ENCODE measurements at places on chromosomes 11 and 22. TPM values are rescaled to one million over a fixed set of nuclear protein-coding genes. Genes with fewer than 3 reads are reported as not detected.

Gene OR6Q1
- not detected for total RNA-seq

Gene POU2F3
- 0.05 TPM for total RNA-seq

Gene KCNJ4
- not detected for total RNA-seq

Gene RAPSN
- total RNA-seq = 0.10 TPM

Gene PRODH
- total RNA-seq = 4.3 TPM

Gene PITPNM1
- 46.9 TPM for total RNA-seq

Gene HTR3B
- not detected for total RNA-seq

Gene GLYATL2
- 0.20 TPM for total RNA-seq

Gene CSF2RB
- total RNA-seq = under 0.01 TPM

GRCh38 chr11:73388265-73389133 is 12.3 kb downstream of the RELT start:
- DNase-seq = no peak

DNA sequence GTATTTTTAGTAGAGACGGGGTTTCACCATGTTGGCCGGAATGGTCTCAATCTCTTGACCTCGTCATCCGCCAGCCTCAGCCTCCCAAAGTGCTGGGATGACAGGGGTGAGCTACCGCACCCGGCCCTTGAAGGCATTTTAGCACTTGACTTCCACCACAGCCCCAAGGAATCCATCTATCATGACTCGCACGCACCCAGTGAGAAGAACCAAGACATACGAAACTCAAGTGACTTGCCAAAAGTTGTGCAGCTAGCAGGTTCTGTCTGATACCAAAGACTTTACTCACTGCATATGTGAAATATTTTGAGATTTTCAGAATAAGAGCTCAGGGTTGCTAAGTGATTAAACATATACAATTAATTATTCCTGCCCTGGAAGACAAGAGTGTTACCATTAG is 21.0 kb downstream of the FLI1 start:
- DNase-seq = peak; percentile 12

GRCh38 chr22:22728382-22728781 is 84.0 kb downstream of the GGTLC2 start:
- peak; percentile 22 for DNase-seq

GRCh38 chr11:118320515-118320914 is 16.0 kb downstream of the CD3E start:
- no peak for DNase-seq

DNA sequence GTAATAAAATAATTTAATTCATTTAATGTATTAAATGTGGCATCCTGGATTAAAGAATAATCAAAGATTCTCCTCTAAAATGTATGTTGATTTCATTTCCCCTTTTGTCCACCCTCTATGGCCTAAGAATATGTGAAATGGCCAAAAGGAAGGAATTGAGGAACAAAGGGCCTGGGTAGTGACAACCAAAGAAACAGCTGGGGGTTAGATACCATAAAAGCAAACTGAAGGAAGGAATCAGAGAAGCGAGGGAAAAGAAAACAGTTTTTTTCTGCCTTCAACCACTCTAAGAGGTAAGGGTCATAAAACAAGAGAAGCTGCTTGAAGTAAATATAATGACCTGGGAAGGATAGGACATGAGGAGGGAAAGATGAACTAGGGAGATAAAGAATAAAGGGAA is 139.3 kb downstream of the FAM76B start:
- DNase-seq = no peak

GRCh38 chr11:102320679-102321078 is 3.4 kb downstream of the BIRC3 start:
- no peak for DNase-seq

DNA sequence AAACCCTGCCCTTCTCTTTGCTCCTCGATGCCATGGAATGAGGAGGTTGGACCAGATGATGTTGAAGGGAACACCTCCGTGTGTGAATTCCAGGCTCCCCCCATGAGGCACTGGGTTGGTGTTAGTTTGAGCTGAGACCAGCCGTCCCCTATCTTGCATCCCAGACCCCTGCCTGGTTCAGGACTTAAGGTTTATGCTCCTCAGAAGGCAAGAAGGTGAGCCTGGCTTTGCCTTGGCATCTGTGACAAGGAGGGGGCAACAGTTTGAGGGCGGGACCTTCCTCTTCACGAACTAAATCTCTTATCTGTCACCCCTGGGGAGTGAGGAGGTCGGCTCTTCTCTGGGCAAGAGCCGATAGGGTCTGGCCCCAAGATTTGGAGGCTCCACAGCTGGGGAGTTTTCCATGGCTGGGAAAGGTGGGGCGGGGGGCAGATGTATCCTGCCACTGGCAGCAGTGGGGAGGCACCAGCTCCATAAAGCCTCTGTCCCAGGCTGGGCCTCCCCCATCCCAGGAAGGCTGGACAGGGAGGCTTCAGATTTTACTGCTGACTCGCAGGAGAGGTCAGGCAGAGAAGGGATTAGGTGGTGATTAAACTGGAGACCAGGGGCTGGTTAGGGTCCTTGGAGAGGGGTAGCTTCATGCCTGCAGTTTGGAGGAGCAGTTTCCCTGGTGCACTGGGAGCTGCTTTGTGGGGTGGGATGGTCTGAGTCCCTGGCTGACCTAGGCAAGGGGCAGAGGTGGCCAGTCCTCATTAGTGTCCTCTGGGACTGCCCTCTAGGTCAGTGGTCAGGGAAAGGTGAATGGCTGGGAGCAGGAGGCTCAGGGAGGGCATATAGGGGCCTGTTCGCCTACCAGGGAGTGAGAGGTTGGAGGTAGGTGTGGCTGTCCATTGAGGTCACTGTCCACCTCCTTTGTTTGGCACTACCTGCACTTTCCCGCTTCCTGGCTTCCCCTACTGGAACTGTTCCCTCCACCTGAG is 1.1 kb downstream of the SEC14L2 start:
- no peak for DNase-seq

DNA sequence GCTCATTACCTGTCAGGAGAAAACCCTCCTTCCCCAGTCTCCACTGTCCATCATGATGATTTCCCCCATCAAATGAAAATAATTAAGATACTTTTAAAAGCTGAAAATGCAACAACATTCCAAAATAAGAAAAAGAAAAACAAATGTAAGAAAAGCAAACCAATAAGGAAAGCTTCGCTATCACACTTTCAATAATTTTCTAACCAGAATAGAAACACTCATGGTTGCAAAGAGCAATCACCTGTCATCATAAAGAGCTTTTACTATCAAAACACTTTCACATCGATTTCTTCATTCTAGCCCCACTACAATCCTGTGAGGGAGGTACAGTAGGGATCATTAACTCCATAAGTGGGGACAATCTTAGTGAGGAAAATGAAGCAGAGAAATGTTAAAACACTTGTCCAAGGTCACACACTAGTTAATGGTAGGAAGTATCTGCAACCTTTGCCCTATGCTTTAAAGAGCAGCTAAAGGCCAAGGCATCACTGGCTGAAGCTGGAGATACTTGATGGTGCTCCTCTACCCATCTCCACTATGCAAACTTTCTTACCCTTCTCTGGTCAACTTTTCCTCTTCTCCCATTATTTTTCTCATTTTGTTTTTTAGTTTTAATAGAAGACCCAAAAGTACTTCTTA is 2.6 kb downstream of the RBM4B start:
- DNase-seq = no peak

GRCh38 chr22:46040471-46041465 is 63.8 kb upstream of the WNT7B start:
- DNase-seq = no peak

- no peak for DNase-seq
Observed at GRCh38 chr22:25064894-25065560, 112.5 kb downstream of the KIAA1671 start.

- DNase-seq = peak; percentile 56
Observed at GRCh38 chr22:42970029-42970428, 44.9 kb downstream of the PACSIN2 start.

- DNase-seq = peak; percentile 33
Observed at GRCh38 chr22:49855251-49855911, 1.7 kb downstream of the ZBED4 start.

- no peak for DNase-seq
Observed at GRCh38 chr22:37931893-37932389, 21.5 kb downstream of the C22orf23 start.

GRCh38 chr22:40792451-40792850 is 26.7 kb downstream of the SLC25A17 start:
- no peak for DNase-seq

DNA sequence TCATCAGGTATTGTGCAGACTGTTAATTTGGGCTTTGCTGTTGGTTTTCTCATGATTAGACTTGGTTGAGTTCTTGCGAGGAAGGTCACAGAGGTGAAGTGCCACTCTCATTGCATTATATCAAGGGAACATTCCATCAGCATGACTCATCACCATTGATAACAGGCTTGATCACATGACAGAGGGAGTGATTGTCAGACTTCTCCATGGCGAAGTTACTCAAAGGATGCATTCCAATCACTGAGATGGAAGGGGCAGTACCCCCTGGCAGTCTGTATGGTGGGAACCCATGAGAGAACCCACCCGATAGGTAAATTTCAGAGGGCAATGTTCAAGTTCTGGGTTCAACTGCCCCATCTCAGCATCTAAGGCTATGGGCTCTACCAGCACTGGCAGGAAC is 19.4 kb upstream of the P2RY2 start:
- DNase-seq = peak; percentile 57

- DNase-seq = peak; percentile 26
Observed at GRCh38 chr22:36546092-36546804, 17.3 kb upstream of the EIF3D start.

GRCh38 chr11:122723576-122723975 is 68.1 kb downstream of the UBASH3B start:
- DNase-seq = peak; percentile 38

DNA sequence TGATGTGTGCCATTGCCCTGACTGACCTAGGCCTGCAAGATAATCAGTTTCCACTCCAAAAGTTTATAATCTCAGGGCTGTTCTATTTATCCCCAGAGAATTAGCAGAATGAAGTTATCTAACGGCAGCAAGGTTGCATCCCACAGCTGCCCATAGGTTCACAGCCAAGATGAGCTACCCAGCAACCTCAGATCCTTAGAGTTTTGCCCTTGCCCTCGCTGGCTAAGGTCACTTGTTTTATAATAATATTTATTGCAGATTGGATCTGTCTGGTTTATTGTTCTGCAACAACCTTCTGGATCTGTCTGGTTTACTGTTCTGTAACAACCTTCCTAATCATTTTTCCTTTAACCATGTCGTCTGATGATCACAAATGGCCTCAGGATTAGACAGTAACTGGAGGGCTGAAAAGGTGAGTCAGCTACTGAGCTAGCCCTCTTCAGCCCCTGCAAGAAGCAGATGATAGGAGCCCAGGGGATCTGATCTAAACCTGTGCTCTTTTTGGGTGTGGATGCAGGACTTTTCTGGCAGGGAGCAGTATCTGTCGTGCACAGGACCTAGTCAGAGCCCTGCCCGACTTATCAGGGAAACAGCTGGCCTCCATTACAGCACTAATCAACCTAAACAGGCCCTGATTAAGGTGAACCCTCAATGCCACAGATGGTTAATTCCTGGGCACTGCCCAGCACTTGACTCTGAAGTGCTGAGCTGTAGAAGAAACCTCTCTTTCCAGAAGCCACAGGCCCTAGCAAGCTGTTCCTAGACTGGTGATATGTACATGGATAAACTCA is 642.9 kb upstream of the KIRREL3 start:
- no peak for DNase-seq

DNA sequence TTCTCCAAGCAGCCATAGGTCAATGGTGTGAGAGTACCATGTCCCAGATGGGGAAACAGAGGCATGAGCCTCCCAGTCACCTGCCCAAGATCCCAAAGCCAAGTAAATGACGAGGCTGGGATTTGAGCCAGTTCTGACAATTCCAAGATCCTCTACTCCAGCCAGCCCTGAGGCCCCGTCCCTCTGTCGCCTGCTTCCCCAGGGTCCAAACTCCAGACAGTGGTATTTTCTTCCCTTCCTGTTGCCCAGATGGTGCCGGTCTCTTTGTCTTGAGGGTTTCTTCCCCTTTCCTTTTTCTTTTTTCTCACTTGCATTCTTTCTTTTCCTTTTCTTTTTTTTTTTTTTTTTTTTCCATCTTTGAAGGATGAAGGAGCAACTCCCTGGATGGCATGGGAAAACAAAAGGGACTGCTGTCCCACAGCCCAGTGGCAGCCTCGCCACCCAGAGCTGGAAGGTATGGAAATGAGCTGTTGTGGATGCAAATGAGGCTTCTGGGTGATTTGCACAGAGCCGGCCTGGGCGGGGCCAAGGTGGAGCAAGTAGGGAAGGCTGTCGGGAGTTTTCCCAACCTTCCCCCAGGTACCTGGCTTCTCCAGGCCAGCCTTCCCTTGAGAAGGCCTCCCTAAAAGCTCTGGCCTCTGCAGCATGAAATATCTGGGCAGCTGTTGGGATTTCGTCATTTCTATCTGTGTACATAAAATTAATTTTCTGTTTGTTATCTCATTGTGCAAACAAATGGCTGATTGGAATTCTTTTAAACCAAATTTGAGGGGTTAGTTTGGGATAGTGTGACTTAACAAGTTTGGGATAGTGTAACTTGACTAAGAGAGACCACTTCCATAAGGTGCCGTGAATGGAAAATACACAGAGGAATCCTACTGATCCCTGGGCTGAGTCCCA is 146.8 kb downstream of the MN1 start:
- no peak for DNase-seq

GRCh38 chr11:68374531-68374930 is 62.1 kb downstream of the LRP5 start:
- no peak for DNase-seq

DNA sequence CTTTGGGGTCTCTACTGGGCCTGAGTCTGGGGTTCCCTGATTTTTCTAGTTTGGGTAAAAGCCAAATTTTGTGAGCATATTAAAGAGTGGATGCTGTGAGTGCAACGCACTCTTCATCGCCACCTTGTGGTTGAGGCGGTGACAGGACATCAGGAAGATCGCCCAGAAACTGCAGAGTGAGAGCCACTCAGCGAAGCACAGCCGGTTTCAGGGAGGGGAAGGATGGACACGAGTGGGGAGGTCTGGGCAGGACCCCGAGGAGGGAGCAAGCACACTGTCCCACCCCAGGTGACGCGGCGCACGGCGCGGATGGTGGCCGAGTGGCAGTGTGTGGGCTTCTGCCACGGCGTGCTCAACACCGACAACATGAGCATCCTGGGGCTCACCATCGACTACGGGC is 9.1 kb downstream of the SELENOO start:
- DNase-seq = peak; percentile 34

DNA sequence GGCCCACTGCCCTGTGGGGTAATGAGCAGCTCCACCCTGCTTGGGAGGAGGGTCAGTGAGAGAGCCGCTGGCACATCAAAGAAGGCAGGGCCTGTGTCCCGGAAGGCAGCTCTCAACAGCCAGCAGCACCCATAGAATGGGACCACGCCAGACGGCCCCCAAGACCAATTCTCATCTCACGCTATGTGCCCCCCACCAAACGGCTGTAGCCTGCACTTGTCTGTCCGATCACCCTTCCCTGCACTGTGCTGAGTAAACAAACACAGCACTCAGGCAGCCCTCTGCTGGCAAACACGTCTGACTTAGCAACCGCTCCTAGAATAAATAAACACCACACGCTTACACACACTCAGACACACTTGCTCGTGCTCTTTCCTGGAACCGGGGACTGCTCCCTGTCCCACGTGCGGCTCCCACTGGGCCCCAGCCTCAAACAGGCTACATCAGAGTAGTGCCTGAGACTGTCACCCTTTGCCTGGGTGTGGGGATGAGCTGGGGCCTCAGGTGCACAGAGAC is 53.2 kb upstream of the CDON start:
- DNase-seq = peak; percentile 91

- DNase-seq = peak; percentile 25
Observed at GRCh38 chr11:831118-831864, 1.5 kb upstream of the CD151 start.

GRCh38 chr11:73889019-73889418 is 12.2 kb downstream of the PAAF1 start:
- peak; percentile 95 for DNase-seq

Measured in renal cortical epithelial cell (primary cell).